ENCODE measurements at places on chromosomes 6 and 20. TPM values are rescaled to one million over a fixed set of nuclear protein-coding genes. Genes with fewer than 3 reads are reported as not detected.
A peak's percentile ranks its signal among the peaks of the same experiment; 100 is the strongest.

- no peaks in the 10 kb centered on the region for H3K27me3 ChIP-seq
- H3K36me3 ChIP-seq, result no peaks in the 10 kb centered on the region
- H3K4me3 ChIP-seq, result no peak overlapping the region
- H3K4me1 ChIP-seq, result no peaks in the 10 kb centered on the region
These were observed 210.2 kb downstream of the MMUT start for GRCh38 chr6:49252901-49253300.

DNA sequence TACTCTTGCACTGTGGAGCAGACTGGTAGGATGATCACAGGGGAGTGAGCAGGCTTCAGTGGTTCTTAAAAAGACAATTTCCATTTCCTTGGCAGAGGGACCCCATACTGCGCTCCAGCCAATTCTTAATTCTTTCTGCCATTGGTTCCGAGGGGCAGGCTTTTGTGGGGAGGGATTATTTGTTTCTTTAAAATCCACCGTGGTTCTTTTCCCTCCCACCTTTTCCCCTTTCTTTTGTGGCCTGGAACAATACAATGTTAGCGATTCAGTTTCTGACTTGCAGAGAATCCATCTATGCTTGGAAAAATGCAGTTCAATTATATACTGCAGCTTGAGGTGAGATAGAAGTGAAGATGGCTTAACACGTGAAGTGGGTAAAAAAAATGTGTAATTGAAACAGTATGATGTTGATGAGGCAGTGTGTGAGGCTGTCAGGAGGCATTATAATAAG lies 379.0 kb upstream of the FLRT3 start:
- peaks cover 19% of the 10 kb centered on the region for H3K4me1 ChIP-seq
- no peak overlapping the region for H3K27ac ChIP-seq
- no peaks in the 10 kb centered on the region for H3K27me3 ChIP-seq
- peak; percentile 47 for DNase-seq
- no peak overlapping the region for H3K4me3 ChIP-seq

DNA sequence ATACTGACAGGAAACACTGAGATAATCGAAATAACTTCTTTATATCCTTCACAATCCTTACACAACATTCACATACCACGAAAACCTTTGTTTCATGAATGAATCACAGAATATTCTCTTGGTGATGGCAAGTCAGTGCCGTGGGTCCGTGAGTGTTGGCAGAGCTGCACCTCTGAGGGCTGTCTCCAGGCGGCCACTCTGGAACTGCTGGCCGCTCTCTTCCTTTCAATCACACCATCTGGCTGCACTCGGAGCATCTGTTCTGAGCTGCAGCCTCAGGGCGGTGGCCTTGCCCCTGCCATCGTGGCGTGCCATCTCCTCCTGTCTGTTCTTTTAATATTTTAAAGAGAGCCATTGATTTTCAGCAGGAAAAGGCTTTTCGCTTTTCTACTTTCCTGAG lies 129.4 kb upstream of the AFDN start:
- H3K4me1 ChIP-seq, result peaks cover 6% of the 10 kb centered on the region
- no peak overlapping the region for H3K4me3 ChIP-seq
- H3K27ac ChIP-seq, result no peak overlapping the region
- H3K27me3 ChIP-seq, result no peaks in the 10 kb centered on the region
- H3K36me3 ChIP-seq, result no peaks in the 10 kb centered on the region
- DNase-seq, result no peak

- 0 out of 2 replicates have a peak, but pooled peaks cover 4% of the 10 kb centered on the region for H3K4me1 ChIP-seq
- H3K4me3 ChIP-seq, result no peak overlapping the region
- no peaks in the 10 kb centered on the region for H3K36me3 ChIP-seq
- H3K27ac ChIP-seq, result no peak overlapping the region
- DNase-seq, result no peak
- no peaks in the 10 kb centered on the region for H3K27me3 ChIP-seq
These were observed 35.8 kb downstream of the GRIK2 start for GRCh38 chr6:101429270-101429669.

DNA sequence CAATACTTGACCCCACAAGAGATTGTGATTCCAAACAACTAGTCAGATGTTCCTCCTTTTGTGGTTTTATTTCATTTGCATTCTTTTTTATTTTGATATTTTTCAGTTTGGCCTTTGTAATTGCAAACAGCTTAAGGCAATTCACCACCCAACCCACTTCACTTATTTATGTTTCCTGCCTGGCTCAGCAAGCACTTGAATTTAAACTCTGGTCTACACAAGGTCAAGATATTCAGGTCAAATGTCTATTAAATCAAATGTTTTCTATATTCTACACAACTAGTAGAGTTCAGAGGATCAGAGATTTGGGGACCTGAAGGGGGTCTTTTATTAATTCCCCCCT lies 100.1 kb downstream of the SGK1 start:
- no peaks in the 10 kb centered on the region for H3K36me3 ChIP-seq
- H3K27me3 ChIP-seq, result no peaks in the 10 kb centered on the region
- H3K4me3 ChIP-seq, result no peak overlapping the region
- no peak for DNase-seq

- no peaks in the 10 kb centered on the region for H3K36me3 ChIP-seq
- H3K4me3 ChIP-seq, result no peak overlapping the region
- no peak for DNase-seq
- no peak overlapping the region for H3K27ac ChIP-seq
These were observed 107.2 kb downstream of the ASXL1 start for GRCh38 chr20:32465092-32465900.

- H3K27me3 ChIP-seq, result no peaks in the 10 kb centered on the region
- DNase-seq, result no peak
- H3K4me1 ChIP-seq, result no peaks in the 10 kb centered on the region
- H3K36me3 ChIP-seq, result no peaks in the 10 kb centered on the region
- no peak overlapping the region for H3K4me3 ChIP-seq
- H3K27ac ChIP-seq, result no peak overlapping the region
These were observed 109.6 kb downstream of the RTN4IP1 start for GRCh38 chr6:106519460-106520394.

DNA sequence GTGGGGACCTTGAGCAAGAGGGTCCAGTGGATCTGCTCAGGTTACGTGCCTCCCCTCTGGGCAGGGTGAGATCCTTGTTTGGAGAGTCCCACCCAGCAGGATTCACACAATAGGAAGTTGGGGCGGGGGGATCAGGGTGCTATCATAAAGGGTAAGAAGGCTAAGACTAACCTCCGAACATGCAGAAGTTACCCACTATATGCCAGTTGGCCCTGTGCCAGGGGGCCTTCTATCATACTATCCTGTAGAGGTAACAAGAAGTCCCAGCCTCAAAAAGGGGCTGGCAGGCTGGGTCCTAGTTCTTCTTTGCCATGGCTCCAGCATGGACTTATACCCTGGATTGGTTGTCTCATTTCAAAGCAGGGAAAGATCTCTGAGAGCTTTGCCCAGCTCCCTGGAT lies 94.1 kb downstream of the CDH26 start:
- H3K27me3 ChIP-seq, result no peaks in the 10 kb centered on the region
- no peaks in the 10 kb centered on the region for H3K36me3 ChIP-seq
- no peak for DNase-seq
- no peak overlapping the region for H3K27ac ChIP-seq
- H3K4me3 ChIP-seq, result no peak overlapping the region
- H3K4me1 ChIP-seq, result no peaks in the 10 kb centered on the region

DNA sequence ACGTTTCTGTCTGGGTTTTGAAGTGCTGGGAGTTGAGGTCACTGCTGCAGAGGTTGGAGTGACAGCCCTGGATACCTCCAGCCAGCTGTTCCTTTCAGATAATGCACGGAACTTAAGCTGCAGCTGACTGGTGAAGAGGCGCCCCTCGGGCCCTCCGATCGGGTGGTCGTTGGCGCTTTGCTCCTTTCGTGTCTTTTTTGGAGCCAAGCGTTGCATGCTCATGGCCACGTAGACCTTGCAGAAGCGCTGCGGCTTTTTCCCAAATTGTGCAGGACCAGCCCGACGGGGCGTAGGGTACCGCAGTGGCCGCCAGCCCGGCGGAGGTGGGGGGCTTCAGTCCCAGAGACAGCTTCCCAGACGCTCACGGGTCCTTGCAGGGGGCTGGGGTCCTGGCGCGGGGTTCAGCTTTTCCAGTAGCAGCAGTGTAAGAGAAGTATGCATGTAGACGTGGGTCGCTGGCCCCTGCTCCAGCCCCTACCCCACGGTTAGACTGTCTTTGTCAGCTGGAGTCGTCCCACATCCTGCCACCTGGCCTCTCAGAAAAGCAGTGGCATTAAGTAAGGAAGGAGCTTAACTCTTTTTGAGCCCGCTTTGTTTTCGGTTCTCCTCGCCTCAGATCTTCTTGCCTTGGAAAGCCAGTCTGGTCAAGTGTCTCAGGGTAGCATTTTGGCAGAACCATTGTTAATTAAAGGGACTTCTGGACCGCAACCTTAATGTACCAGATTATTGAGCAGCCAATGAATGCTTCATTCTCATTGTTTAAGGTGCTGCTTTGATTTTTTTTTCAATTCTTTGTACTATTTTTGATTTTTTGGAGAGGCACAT lies 838 bp downstream of the TNFAIP3 start:
- H3K4me3 ChIP-seq, result peak overlapping the region; percentile 81
- H3K4me1 ChIP-seq, result peaks cover 5% of the 10 kb centered on the region
- H3K27me3 ChIP-seq, result no peaks in the 10 kb centered on the region

The KDM1B gene
- 7.5 TPM for total RNA-seq

The CST4 gene
- not detected for total RNA-seq

The MEP1A gene
- not detected for total RNA-seq

The EEF1A2 gene
- 27.9 TPM for total RNA-seq

The GPSM3 gene
- 6.0 TPM for total RNA-seq

The TRIM31 gene
- total RNA-seq, result not detected

The HLA-DPA1 gene
- 6.2 TPM for total RNA-seq

The TMEM200A gene
- 12.9 TPM for total RNA-seq

The TTK gene
- total RNA-seq, result 62.2 TPM

The TINAG gene
- total RNA-seq, result not detected
